ENCODE measurements at places on chromosomes 16 and 17. TPM values are rescaled to one million over a fixed set of nuclear protein-coding genes. Genes with fewer than 3 reads are reported as not detected.

The C16orf74 gene
- total RNA-seq, result 27.2 TPM

GRCh38 chr16:23863511-23864422 is 28.0 kb downstream of the PRKCB start:
- DNase-seq, result no peak

The HLF gene
- total RNA-seq, result 6.0 TPM

The CLEC3A gene
- not detected for total RNA-seq

Measured in Caki2 (cell line).